Left kidney (tissue), 8 donors: ENCODE measurements at places on chromosomes 5 and 9. TPM values are rescaled to one million over a fixed set of nuclear protein-coding genes. Genes with fewer than 3 reads are reported as not detected.

TGFBI gene
- 204 TPM for polyA plus RNA-seq

CDH9 gene
- polyA plus RNA-seq, result 21.8 TPM

SYNPO gene
- 85.9 TPM for polyA plus RNA-seq

POLR3G gene
- 4.9 TPM for polyA plus RNA-seq

PCA3 gene
- 0.96 TPM for polyA plus RNA-seq

LCN9 gene
- not detected for polyA plus RNA-seq

OBP2B gene
- not detected for polyA plus RNA-seq

EXOC3 gene
- 67.2 TPM for polyA plus RNA-seq

IFNB1 gene
- polyA plus RNA-seq, result not detected

LHX2 gene
- polyA plus RNA-seq, result 0.28 TPM

PCDH12 gene
- 15.7 TPM for polyA plus RNA-seq
